ENCODE measurements at places on chromosomes 6 and 20.
A peak's percentile ranks its signal among the peaks of the same experiment; 100 is the strongest.

- no peak for DNase-seq
Observed at GRCh38 chr6:80357674-80358073, 251.2 kb downstream of the BCKDHB start.

DNA sequence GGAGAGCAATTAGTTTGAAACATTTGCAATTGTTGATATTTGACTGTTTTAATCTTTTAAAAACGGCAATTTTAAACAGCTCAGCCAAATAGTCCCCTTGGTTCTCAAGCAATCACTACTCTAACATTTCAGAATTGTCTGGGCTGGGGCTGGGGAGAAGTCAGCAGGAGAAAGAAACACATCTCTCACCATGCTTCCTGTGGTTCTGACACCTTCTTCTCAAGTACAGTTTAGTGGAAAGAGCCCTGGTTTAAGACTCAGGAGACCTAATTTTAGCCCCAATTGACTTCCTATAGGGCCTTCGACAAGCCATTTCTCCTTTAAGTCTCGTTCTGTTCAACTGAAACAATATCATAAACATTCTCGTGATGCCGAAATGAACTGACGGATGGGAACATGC is 168.4 kb upstream of the CDYL start:
- DNase-seq = peak; percentile 26

- no peak for DNase-seq
Observed at GRCh38 chr6:165818200-165818599, 155.2 kb upstream of the PDE10A start.

DNA sequence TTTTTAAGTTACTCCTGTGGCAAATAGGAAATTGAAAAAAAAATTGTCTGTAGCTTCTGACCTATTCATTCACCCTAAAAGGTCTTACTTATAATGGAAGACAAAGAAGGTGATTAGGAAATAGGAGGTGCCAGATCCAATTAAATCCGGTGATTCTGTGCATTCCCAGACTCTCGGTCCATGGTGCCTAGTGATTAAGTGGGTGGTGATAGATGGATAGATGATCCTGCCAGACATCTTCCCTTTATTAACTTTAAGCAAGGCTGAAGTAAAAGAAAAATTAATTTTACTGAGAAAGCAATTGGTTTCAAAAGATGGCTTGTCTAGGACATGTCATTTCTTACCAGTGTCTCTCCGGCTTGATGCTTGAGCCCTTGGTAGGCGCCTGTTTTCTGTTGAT is 80.0 kb downstream of the SH3BGRL2 start:
- DNase-seq = no peak

Measured in T-helper 2 cell (primary cell).